Fibroblast of skin of abdomen (primary cell): ENCODE measurements at places on chromosomes 5 and 9.

DNA sequence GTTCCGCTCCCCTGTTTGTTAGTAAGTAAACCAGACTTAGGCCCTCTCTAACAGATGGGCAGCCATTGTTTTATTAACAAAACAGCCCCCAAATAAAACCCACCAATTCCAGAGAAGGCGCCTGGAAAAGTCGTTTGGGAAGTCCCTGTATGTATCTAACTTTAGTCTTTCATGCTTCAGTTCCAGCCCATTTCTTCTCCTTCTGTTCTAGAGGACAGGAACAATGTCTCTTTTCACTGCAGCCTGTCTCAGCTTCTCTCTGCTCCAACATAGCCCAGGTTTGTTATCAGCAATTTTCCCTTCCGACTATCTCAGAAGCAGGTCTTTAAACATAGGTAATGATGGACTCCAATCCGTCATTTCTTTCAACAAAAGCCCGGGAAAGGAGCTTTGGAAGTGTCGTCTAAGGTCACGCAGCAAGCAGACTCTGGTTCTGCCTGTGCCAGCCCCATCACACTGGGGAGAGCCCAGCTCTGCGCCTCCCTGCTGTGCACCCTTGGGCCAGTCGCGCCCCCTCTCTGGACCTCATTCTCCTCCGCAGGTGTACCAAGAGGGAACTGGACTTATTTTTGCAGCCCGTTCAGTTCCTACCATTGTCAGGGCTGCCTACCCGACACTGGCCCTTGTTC, 9.6 kb upstream of the AKNA start:
- DNase-seq: no peak

GRCh38 chr5:150788977-150789376, 10.4 kb downstream of the SMIM3 start:
- DNase-seq: peak; percentile 39

DNA sequence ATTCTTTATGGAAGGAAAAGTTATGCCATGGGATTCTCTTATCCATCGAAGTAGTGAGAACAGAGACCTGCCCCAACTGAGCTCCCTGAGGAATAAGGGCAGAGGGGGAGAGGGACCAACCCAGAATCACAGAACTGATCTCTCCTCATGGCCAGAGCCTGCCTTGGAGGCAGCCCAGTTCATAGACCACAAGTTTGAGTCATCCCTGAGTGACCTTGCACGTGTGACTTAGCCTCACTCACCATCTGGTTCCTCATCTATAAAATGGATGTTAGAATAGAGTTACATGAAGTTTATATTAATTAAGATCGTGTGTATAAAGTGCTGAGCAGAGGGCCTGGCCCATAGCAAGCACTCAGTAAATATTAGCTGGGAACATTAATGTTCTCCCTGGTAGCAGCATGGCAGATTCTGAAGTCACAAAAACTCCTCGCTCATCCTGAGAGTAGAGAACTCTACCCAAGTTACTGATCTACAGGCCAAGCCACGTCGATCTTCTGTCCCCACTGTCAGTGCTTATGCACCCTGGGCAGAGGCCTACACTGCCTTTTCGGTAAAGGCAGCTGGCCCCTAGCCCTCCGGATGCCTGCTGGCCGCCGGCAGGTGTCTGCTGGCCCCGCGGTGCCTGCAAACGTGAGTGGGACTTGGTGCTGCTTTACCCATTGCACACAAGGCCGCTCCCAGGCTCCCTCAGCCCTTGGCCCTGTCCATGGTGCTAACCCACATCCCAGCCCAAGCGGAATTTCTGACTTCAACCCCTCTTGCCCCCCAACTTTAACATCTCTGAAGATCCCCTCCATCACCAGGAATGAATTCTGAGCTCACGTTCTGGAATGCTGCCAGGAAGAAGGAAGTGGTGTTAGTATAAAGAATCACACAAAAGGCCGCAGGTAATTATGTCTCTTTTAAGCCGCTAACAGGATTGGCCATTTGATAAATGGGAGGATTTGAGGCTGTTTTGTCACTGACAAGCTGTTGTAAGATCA, 61.1 kb upstream of the ARAP3 start:
- DNase-seq: peak; percentile 17

GRCh38 chr9:91119142-91119541, 242.6 kb downstream of the AUH start:
- DNase-seq: peak; percentile 51

DNA sequence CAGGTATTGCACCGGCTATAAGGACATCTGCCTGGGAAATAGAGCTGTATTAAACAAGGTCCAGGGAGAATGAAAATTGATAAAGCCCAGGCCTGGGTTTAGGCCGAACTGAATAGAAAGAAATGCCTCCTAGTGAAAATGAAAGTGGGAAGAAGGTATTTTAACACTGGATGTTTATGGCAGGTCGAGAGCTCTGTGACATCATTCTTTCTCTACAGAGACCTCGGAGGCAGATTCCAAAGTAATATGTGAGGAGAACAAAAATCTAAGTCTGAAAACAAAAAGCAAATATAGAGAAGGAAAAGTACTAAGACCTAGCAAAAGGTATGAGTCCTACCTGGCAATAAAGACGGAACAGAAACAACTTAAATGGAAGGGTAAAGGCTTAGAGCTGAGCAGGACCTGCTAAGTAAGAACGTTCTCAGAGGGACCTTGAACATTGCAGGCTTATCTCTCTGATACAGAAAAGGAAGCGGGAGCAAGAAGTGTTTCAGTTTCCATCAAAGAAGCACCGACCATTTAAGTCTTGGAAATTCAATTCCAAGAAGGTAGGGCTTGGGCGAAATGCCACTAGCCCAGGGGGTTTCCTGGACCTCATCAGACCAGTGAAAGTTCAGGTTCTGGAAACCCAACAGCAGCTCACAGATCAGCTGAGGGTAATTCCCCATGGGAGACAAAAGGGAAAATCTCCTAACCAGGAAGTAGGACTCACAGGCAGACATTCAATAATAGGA, 80.0 kb downstream of the SUSD1 start:
- DNase-seq: no peak

DNA sequence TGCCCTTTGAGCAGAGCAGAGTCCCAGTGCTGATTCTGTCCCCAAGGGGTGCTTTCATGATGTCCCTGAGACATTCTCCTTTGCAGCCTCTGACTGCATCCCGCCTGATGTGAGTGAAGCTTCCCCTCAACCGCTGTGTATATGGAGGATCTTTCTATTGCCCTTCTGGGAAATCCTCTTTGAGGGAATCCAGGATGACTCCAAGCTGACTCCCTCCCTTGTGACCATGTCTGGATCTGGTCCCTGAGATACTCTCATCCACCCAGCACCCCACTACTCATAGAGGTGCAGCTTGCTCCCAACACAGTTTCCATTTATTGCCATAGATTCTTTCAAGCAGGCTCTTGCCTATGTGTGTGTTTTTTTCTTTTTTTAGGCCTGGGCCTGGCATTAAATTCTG, 216.5 kb downstream of the SEC61B start:
- DNase-seq: no peak

GRCh38 chr5:27995867-27996266, 957.5 kb upstream of the CDH9 start:
- no peak for DNase-seq

DNA sequence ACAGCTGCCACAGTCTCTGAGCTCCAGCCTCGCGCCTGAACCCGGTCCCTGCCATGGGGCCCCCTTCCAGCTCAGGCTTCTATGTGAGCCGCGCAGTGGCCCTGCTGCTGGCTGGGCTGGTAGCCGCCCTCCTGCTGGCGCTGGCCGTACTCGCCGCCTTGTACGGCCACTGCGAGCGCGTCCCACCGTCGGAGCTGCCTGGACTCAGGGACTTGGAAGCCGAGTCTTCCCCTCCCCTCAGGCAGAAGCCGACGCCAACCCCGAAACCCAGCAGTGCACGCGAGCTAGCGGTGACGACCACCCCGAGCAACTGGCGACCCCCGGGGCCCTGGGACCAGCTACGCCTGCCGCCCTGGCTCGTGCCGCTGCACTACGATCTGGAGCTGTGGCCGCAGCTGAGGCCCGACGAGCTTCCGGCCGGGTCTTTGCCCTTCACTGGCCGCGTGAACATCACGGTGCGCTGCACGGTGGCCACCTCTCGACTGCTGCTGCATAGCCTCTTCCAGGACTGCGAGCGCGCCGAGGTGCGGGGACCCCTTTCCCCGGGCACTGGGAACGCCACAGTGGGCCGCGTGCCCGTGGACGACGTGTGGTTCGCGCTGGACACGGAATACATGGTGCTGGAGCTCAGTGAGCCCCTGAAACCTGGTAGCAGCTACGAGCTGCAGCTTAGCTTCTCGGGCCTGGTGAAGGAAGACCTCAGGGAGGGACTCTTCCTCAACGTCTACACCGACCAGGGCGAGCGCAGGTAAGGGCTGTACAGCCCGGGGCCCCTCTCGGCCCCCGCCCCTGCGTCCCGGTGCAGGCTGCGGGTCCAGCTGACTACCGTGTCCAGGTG, 509 bp downstream of the LVRN start:
- DNase-seq: no peak

GRCh38 chr5:171957591-171958251, 48.7 kb downstream of the FBXW11 start:
- DNase-seq: no peak

GRCh38 chr9:91044354-91044753, 242.7 kb downstream of the SYK start:
- no peak for DNase-seq

DNA sequence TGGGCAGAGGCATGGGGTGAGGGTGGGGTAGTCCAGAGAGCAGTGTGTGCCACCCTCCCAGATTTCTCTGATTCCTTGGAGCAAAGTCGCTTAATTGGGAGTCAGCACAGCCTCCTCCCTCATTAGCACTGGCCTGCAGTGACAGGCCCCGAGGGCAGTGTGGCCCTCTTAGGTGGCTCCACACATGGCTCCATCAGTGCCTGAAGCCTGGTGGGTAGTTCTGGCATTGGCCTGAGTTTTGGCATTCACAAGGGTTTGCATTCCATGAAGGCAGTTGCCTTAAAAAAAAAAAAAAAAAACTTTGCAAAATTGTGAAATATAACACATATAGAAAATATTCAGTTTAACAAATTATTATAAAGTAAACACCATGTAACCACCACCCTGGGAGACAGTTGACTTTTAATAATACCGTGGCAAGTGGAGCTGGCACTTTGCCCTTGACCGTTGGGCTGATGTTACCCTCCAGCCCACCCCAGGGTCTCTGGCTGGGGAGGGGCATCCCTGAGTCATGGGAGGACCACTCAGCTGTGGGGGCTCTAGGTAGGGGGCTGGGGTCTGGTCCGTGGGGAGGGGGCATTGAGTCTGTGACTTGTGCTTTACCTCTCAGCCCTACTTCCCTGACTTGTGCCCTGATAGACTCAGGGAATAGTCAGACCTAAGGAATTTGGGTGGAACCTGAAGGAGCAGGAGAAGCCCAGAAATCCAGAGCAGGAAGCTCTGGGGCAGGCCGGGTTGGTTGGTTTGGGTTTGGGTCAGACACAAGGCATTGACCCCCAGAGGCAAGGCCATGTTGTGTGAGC, 51.3 kb upstream of the PITX1 start:
- no peak for DNase-seq

DNA sequence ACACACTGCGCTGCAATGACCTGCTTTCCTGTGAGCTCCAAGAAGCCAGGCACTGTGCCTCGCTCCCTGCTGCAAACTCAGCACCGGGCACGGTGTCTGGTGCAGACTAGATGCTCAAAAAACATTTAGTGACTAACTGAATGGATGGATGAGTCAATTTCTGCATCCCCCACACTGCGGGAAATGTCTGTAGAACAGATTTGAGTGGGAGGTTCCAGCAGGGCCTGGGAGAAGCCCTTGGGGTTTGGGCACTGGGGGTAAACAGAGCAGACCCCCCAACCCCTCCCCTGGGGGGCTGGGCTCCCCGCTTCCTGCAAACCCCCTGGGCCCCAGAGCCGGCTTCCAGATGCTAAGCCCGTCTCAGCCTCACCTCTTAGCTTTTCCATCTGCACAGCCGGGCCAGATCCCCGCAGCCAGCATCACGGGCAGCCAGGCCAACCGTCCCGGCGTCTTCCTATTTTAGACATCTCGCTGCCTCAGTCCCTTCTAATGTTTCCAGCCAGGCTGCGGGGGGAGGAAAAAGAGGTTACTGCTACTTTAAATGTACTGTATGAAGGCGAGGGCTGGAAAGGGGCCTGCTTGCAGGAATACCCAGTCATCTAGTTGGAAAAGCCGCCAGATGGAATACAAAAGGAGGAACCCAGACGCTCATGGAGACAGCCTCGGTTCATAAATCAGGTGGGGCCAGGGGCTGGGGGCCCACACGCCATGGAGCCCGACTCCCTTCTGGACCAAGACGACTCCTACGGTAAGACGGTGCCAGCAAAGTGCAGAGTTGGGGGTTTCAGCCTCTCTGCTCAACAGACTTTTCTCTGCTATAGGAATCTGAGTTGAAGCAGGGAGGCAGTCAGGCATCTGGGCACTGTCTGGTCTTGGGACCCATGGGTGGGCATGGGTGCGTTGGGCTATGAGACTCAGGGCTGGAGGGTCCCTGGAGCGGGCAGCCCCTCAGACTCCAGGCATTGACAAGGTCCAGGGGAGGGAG, 67.1 kb upstream of the GGTA1 start:
- peak; percentile 78 for DNase-seq

- peak; percentile 59 for DNase-seq
These were observed 33.5 kb upstream of the APC start for GRCh38 chr5:112703866-112704820.

- peak; percentile 59 for DNase-seq
These were observed 79.2 kb upstream of the HSPA9 start for GRCh38 chr5:138654281-138654867.

DNA sequence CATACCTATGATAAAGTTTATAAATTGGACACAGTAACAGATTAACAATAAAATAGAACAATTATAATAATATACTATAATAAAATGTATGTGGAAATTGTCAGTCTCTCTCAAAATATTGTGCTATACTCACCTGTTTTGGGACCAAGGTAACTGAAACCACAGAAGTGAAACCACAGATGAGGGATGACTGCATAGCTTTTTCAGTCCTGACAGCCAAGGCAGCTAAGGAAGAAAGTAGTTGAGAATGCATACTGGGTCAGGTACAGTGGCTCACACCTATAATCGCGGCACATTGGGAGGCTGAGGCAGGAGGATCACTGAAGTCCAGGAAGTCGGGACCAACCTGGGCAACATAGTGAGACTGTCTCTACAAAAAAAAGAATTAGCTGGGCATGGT, 8.9 kb downstream of the SRP19 start:
- DNase-seq: no peak

DNA sequence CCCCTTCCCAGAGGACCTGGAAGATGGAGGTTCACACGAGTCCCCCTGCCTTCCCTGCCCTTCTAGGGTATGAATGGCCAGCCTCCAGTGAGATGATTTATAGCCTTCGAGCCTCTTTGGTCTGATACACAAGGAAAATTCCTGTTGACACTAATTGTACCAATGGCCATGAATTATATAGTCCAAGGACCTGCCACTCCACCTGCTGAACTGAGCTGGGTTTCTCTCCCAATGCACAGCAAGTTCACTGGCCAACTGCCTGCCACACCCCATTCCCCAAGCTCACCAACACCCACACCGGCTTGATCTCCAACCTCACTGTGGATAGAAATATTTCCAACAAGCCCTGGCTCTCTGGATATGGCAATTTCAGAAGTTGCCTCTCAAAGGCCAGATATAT, 9.3 kb upstream of the ADRA1B start:
- DNase-seq: no peak

GRCh38 chr5:6435356-6435755, 13.3 kb upstream of the UBE2QL1 start:
- DNase-seq: no peak
